ENCODE measurements at places on chromosomes 3 and 15.

DNA sequence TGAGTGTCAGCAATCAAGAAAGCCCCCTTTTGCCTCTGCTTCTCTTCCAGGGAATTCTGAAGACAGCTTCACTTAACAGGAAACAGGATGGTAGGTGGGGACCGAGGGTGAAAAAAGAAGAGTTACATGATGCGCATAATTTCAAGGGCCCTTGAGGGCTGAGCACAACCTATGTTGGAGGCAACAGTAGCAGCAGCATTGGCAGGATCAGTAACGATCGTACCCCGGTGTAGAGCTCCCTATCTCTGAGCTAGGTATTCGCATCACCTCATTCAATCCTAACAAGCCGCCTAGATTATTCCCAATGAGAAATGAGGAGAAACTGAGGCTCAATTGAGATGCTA lies 432 bp upstream of the RAD54L2 start:
- no peak for DNase-seq

GRCh38 chr15:80052597-80053304 lies 6.7 kb upstream of the ZFAND6 start:
- DNase-seq: no peak

DNA sequence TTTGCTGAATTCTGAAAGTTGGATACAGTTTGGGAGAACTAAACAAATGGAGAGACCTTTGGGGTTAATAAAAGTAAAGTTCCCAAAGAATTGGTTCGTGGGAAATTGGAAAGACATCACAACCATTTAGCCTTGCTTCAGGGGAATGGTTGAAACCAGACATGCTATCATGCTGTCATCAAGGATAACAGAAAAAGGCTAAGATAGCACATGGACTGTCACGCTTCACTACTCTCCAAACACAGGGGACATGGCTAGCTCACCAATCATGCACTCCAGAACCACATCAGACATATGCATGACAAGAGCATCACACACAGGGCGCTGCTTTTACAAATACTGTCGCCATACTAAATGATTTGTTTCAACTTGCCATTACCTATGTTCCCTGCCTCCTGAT lies 671.7 kb upstream of the ROBO1 start:
- no peak for DNase-seq

DNA sequence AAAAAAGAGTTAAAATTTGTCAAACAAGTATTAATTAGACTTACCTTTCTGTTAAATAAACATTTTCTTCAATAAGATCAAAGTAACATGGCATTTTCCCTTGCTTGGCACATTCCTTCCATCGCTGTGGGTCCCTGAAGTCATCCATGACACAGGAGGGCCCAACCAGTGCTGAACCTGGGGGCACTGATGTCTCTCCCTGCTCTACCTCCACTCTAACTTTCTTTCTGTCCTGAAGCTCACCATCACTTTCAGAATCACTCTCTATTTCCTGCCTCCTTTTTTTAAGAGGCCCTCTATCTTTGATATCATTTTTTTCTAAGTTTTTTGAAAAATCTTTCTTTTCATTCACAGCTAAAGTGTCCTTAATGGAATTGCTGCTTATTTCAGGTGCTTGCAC lies 43.8 kb downstream of the SETD2 start:
- DNase-seq: no peak

- DNase-seq: no peak
These were observed 160.6 kb upstream of the WNT5A start for GRCh38 chr3:55647670-55648069.

DNA sequence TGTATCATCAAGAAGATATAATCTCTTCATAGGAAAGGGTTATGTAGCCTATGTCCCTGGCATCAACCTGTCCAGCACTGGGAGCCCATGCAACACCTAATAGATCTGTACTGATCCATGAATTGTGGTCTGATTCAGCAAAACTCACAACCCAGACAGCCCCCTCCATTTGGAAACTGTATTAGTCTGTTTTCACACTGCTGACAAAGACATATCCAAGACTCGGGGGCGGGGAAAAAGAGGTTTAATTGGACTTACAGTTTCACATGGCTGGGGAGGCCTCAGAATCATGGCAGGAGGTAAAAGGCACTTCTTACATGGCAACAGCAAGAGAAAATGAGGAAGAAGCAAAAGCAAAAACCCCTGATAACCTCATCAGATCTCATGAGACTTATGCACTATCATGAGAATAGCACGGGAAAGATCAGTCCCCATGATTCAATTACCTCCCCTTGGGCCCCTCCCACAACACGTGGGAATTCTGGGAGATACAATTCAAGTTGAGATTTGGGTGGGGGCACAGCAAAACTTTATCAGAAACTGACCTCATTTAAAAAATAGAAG lies 83.3 kb downstream of the TRIM42 start:
- no peak for DNase-seq

GRCh38 chr3:124526601-124527000 lies 203.7 kb upstream of the UMPS start:
- no peak for DNase-seq

GRCh38 chr3:132315851-132316250 lies 1.4 kb upstream of the ACP3 start:
- no peak for DNase-seq

DNA sequence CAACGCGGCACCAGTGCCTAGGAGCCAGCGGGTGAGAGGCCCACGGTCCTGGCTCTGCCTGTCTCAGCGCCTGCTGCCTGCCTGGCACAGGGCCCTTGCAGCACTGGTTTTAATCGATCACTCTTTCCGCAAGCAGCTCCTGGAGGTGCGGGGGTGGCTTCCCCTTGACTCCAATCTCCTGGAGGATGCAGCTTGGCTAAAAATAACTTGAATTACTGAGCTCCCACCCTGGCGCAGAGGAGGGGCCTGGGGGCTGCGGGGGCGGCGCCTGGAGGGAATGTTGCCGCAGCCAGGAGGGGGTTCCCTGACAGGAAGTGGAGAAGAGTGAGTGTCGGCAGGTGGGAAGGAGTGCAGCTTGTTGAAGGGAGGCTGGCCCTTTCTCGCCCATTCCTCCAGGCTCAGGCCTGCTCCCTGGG lies 9.9 kb upstream of the RPL29 start:
- no peak for DNase-seq

DNA sequence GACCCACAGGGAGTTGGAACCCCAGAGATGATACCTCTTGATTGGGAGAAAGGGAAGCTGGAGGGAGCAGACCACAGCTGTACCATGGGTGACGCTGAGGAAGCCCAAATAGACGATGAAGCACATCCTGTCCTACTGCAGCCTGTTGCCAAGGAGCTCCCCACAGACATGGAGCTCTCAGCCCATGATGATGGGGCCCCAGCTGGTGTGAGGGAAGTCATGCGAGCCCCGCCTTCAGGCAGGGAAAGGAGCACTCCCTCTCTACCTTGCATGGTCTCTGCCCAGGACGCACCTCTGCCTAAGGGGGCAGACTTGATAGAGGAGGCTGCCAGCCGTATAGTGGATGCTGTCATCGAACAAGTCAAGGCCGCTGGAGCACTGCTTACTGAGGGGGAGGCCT lies 201.1 kb downstream of the AKAP13 start:
- no peak for DNase-seq

GRCh38 chr3:118641608-118642007 lies 393.0 kb downstream of the IGSF11 start:
- no peak for DNase-seq

DNA sequence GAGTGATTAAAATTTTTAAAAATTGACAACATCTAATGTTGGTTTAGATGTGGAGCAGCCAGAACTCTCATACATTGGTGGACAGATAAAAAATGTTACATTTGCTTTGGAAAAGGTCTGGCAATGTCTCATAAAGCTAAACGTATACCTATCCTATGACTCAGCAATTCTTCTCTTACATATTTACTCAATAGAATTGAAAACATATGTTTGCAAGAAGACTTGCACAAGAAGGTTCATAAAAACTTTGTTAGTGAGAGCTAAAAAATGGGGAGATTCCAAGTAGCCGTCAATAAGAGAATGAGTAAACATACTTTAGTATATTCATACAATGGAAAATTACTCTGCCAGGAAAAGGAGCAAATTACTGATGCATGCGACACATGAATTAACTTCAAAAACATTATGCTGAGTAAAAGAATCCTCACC lies 30.0 kb downstream of the MASP1 start:
- no peak for DNase-seq

DNA sequence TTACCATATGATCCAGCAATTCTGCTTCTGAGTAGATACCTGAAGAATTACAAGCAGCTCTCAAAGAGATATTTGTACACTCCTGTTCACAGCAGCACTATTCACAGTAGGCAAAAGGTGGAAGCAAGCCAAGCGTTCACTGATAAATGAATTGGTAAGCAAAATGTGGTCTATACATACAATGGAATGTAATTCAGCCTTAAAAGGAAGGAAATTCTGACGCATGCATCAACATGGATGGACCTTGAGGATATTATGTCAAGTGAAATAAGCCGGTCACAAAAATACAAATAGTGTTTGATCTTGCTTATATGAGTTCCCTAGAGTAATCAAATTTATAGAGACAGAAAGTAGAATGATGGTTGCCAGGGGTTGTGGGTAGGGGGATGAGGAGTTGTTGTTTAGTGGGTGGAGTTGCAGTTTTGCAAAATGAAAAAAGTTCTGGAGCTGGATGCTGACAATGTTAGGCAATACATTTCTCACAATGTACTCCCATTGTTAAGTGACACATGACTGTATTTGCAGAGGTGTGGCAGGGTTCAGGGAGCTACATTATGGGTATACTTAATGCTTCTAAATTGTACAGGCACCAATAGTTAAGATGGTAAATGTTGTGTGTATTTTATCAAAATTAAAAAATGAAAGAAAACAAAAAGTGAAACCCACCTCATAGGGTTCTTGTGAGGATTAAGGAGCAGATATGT lies 26.7 kb downstream of the SLC6A1 start:
- no peak for DNase-seq

- DNase-seq: no peak
These were observed 171.6 kb downstream of the PPM1L start for GRCh38 chr3:160927620-160928019.

- DNase-seq: no peak
These were observed 544.3 kb downstream of the GBE1 start for GRCh38 chr3:81217101-81217500.

- DNase-seq: no peak
These were observed 274.2 kb downstream of the FOXP1 start for GRCh38 chr3:71309342-71309741.

- DNase-seq: no peak
These were observed at the start of gene ADCY5 for GRCh38 chr3:123448536-123449101. ADCY5 (minus strand) TSS chr3:123449090; CDS start chr3:123448545, 545 bp downstream.

GRCh38 chr3:51657234-51657633 lies 13.8 kb upstream of the TEX264 start:
- DNase-seq: no peak

GRCh38 chr15:68640791-68641331 lies 62.1 kb downstream of the CORO2B start:
- DNase-seq: no peak

GRCh38 chr3:36964817-36965216 lies 20.0 kb upstream of the TRANK1 start:
- DNase-seq: no peak

DNA sequence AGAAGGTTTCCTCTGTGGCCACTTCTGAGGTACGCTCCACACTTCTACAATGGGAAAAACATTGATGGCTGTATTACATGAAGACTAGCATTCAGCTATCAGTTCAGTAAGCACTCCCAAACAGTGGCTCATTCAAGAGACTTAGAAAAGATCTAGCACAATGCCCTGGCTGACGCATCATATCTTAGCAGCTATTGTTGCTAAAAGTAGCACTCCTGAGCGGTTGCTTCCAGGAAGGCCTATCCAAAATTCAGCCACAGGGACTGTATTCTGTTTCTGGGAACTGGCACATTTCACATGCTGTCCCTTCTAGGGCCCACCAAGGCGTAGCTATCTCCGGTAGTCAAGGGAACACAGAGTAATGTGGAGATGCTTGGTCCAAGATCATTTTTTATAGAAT lies 21.2 kb upstream of the SPRED1 start:
- no peak for DNase-seq

DNA sequence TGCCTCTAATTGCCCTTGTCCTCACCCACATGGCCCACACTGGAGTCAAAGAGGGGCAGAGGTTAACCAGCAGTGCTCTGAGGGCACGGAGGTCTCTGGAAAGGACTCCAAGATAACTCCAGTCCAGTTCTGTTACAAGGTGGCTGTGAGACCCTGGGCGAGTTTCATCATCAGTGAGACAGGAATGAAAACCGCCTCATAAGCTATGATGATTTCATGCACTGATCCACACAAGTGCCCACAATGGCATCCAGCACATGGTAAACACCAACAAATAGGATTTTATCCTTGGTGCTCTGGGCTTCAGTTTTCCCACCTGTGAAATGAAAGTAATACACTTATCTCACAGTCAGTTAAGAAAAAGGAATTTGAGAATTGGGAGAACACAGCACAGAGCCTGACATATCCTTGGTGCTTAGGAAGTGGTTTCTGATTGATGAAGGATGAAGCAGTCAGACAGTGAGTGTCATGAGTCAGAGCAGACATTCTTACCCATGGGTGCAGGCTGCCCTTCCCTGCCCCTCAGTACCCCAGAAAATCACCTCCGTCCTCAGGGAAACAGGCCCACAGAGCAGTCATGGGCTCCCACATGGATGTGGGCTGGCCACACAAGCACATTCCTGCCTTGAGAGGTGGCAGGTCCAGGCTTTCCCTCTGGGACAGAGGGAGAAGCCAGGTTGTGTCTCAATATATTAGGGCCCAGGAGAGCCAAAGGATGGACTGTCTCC lies 48.4 kb downstream of the DAPK2 start:
- DNase-seq: no peak

- no peak for DNase-seq
These were observed 6.6 kb upstream of the BTLA start for GRCh38 chr3:112505907-112506306.

GRCh38 chr3:152938974-152939636 lies 104.2 kb downstream of the P2RY1 start:
- DNase-seq: no peak

GRCh38 chr3:18747383-18747782 lies 322.2 kb upstream of the SATB1 start:
- DNase-seq: no peak

GRCh38 chr3:79203144-79203519 lies 564.7 kb downstream of the ROBO1 start:
- DNase-seq: no peak

DNA sequence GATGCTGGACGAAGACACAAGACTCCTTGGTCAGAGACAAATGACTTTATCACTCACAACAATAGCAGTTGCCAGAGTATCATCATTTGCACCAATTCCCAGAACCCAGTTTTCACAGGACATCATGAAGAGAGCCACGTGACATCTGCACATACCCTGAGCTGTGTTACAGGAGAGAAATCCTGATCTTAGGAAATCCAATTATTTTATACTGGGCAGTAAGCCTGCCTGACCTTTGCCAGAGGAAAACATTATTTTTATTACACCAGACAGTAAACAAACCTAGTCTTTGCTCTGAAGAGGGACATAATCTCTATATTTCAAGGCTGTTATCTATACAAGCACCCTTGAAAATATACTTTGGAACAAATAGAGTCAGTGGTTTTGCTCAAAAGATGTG lies 77.4 kb downstream of the ZBBX start:
- DNase-seq: no peak

DNA sequence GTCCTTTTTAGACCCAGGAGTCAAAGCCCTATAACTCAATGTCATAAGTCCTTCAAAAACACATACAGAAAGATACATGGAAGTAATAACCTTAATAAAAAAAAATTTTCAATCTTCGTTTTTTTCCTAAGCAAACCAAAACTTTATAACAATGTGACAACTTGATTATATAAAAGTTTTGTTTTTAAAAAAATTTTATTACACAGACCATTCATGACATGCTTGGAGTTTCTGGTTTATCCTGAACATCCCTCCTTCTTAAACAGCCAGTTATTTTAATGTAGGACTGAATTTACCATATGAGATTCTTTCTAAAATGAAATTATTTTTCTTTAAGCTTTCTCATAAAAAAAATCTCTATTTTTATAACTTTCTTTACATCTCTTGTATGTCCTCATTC lies 30.7 kb downstream of the IQCF6 start:
- DNase-seq: no peak

All from dorsolateral prefrontal cortex (tissue), 122 donors.